ENCODE measurements at places on chromosomes 16 and 17.

GRCh38 chr17:42407289-42407836, 15.7 kb downstream of the CAVIN1 start:
- DNase-seq = no peak

DNA sequence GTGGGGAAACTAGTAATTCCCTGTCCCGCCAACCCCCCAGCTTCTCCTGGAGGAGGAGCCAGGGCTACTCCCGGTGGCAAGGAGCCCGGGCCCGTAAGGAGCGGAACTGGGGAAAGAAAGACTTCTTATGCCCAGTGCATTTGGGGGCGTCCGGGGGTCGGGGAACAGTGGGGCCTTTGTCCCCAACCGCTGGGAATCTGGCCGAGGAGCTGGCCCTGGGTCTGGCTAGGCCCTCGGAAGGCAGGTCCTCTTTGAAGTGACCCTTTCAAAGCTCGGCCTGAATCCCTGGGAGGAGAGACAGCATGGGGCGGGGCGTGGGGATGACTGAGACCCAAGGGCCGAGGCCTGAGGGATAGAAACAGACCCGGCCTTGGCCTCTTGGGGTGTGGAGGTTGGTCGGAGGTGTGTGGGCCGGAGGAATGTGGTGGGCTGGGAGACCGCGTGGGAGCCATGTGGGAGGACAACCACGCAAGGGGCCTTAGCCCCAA, 6.0 kb downstream of the ARHGAP23 start:
- no peak for DNase-seq

GRCh38 chr16:51306886-51307595, 156.0 kb upstream of the SALL1 start:
- no peak for DNase-seq

DNA sequence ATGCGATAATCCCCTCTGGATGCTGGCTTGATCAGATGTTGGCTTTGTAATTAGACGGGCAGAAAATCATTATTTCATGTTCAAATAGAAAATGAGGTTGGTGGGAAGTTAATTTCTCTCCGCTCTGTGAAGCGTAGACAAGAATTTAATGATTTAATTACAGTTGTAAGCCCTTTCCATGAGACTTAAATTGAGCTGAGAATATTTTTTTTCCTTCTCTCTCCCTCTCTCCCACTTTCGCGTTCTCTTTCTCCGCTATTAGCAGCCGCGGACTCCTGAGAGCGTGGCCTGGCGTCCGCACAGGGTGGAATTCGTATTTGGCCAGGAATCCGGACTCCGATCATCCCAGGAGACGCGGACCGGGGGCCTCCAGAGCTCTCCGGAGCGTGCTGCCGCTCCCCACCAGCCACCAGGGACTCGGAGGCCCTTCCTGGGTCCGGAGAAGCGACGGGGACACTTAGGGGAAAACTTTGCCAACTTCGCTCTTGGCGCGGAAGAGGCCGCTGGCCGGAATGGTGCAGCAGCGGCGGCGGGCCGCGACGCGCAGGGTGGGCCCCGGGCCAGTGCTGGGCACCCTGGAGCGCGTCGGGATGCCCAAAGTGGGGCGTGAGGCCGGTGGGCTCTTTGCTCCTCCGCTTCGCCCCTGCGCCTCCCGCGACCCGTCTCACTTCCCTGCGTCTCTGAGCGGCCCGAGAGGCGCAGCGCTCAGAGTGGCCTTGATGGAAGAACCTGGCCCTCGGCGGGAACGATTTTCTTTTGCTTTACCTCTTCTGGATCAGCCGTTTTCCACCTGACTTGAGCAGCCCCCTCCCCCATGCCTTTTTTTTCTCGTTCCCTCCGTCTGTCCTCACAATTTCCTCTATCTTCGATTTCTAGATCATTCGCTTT, 3.6 kb upstream of the IRX3 start:
- DNase-seq = no peak

- peak; percentile 27 for DNase-seq
These were observed 29.0 kb downstream of the PIMREG start for GRCh38 chr17:6473128-6473767.

DNA sequence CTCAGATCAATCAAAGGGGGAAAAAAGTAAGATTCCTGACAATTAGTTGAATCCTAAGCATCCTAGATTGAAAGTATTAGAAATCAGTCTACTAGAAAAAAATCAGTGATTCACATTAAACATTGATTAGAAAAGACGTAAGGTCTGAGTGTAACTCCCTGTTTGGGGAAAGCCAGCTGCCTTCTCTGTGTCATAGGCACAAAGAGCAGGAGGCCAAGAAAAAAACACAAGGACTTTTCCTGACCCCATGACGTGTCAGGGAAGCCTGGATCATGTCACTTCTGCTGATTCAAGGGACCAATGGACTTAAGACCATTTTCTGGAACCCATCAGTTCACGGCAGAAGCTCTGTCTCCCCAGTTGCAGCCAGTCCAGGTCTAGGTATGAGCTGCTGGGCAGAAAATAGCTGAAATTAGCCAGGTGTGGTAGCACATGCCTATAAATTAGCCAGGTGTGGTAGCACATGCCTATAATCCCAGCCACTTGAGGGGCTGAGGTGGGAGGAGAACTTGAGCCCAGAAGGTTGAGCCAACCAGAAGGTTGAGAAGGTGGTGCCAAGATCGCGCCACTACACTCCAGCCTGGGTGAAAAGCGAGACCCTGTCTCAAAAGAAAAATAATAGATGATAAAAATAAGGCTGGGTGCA, 35.9 kb downstream of the RANBP10 start:
- DNase-seq = no peak

DNA sequence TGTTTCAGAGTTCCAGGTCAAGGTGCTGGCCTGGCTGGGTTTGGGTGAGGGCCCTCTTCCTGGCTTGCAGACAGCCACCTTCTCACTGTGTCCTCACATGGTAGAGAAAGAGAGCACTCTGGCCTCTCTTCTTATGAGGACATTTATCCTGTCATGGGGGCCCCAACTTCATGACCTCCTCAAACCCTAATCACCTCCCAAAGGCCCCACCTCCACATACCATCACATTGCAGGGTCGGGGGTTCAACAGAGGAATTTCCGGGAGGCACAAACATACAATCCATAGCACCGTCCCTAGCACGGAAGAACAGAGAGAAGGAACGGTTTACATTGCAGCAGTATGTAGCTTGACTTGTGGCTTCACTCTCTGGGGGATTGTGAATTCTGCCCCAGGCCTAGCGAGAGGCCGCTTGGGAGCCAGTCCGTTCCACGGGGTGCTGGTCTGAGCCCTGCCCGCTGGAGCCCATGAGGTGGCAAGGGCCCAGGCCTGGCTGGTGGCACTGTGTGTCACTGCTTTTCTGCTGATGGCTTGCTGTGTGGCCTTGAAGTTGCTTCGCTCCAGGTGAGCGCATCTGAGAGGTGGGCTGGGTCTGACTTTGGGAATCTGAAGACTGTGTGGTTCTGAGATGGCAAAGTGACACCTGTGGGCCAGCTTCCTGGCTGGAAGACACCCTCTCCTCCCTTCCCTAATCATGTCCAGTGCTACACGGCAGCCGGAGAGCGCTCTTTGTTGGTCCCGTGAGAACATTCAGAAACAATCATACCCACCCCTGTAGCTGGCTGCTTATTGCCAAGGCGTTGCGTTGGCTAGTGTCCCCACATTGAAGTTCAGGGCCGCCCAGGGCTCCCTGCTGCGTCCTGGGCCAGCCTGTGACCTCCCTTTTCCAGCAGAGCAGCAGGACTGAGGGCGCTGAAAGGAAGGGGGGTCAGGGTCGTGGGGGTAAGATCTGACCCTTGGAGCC, 98.3 kb downstream of the CMIP start:
- no peak for DNase-seq

DNA sequence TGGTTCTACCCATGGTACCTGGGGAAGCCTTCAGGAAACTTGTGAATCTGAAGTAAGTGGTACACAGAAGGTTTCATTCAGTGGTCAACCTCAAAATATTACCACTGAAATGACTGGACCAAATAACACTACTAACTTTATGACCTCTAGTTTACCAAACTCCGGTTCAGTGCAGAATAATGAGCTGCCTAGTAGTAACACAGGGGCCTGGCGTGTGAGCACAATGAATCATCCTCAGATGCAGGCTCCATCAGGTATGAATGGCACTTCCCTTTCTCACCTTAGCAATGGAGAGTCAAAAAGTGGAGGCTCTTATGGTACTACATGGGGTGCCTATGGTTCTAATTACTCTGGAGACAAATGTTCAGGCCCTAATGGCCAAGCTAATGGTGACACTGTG, 55.9 kb upstream of the SLC5A11 start:
- no peak for DNase-seq

GRCh38 chr16:62225675-62226074, 189.4 kb upstream of the CDH8 start:
- DNase-seq = no peak

GRCh38 chr16:2092256-2092620, 43.5 kb downstream of the PKD1 start:
- DNase-seq = no peak

DNA sequence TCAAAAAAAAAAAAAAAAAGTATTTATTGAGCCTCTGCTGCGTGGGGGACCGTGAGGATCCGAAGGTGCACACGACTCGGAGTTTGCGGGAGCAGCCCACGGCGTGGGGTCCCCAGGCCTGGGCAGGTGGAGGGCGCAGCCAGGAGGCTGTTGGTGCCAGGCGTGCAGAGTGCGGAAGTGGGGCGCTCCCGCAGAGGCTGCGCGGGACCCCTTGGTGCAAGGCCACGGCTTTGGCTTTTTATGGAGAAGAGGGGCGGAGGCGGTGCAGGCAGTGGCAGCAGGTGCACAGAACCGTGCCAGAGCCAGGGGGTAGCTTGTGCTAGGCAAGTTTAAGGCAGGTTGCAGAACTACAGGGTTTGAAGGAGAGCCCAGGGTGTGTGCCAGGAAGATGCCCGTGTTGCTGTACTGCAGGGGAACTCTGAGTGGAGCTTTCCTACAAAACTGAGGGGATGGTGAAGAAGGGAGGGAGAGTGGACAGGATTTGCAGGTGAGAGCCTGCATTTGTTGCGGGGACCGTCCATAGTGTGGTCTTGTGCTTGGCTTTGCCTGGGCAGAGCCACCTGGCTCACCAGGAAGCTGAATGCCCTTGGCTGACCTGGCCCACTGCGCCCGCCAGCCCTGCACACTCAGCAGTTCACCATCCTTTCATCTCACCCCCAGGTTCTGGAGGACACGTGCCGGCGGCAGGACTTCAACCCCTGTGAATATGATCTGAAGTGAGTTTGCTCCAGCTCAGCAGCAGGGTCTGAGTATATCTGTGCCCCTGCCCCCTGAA, 1.3 kb downstream of the ASPSCR1 start:
- no peak for DNase-seq

DNA sequence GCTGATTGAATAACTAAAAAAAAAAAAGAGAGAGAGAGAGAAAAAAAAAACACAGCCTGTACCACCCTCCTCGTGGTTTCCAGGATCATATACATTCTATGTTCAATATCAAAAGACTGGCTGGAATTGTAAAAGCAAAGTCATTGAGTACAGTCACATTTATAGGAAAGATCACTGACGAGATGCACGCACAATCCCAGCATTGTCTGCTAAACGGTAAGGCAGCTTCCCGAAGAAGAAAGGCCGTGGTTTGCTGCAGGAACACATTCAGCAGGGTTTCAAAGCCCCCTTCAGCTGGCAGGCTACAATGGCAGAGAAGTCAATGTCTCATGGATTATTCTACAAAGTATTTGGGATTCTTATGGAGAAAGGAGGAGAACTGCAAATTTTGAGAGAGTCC, 9.3 kb downstream of the NQO1 start:
- no peak for DNase-seq

GRCh38 chr16:5460701-5461100, 363.1 kb upstream of the EEF2KMT start:
- no peak for DNase-seq

DNA sequence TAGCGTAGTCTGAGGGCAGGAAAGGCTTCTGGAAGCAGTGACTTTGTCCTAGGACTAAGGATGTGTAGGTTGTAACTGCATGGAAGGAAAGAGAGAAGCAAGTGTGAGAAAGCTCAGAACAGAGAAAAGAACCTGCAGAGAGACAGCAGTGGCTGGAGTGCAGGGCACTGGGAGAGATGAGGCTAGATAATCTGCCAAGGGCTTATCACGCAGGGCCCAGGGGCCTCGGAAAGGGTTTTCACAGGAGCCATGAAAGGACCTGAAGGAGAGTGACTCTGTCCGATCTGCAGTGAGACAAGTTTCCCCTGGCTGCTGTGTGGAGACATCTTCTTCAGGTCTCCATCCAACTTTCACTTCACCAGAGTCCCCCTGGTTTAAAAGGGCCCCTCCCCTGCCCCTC, 7.1 kb upstream of the SRCAP start:
- no peak for DNase-seq

DNA sequence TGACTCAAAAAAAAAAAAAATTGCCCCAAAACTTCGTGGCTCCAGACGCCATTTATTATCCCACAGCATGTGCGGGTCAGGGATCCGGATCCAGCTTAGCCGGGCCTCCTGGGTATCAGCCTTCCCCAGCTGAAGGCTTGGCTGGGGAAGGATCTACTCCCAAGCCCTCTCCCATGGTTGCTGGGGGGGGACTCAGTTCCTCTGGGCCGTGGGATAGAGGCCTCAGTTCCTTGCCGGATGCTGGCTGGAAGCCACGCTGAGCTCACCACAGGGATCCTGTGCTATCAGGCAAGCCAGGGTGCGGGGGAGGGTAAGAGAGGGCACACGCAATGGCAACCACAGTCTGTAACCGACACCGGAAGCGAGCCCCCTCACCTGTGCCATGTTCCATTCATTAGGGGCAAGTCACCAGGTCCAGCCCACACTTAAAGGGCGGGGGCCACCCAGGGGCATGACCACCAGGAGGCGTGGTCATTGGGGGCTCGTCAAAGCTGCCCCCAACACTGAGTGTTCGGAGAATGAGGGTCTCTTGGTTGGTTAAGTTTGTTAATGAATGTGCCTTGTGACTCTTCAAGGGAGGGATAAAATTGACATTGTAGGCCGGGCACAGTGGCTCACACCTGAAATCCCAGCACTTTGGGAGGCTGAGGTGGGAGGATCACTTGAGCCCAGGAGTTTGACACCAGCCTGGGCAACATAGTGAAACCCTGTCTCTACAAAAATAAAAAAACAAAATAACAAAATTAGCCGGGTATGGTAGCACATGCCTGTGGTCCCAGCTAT, 210.0 kb upstream of the GSE1 start:
- DNase-seq = no peak

- DNase-seq = no peak
These were observed 91.4 kb downstream of the C16orf78 start for GRCh38 chr16:49464877-49465504.

DNA sequence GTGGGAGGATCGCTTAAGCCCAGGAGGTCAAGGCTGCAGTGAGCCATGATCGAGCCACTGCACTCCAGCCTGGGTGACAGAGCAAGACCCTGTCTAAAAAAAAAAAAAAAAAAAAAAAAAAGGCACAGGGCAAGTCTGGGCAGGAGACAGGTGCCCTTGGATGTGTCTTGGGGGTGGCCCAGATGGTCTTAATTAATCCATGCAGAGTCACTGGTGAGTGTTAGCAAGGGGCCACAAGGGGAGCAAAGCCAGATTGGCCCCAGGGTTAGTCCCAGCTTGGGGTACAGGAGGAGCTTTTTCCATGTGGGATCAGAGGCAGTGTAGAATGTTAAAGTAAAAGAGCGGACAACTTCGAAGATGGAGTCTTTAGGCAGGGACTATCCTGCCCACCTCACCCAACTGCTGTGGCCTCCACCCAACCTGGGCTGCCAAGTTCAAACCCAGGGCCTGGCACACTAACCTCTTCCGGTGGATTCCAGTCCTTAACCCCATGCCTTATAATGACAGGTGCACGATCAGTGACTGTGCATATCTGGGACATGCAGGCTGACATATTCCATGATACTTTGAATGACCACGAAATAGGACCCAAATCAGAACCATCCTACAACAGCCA, 32.2 kb upstream of the MFSD6L start:
- DNase-seq = no peak

Data from stimulated activated CD8-positive, alpha-beta memory T cell treated with anti-CD3 and anti-CD28 coated beads, Interleukin-4, amount 100 ng/mL, for 1 hour (primary cell).